Foreskin melanocyte (primary cell): ENCODE measurements at places on chromosomes 3 and 15.

GRCh38 chr3:194111336-194111735, 24.6 kb upstream of the HES1 start:
- no peak for DNase-seq

GRCh38 chr3:130661140-130661891, 85.3 kb downstream of the PIK3R4 start:
- no peak for DNase-seq

DNA sequence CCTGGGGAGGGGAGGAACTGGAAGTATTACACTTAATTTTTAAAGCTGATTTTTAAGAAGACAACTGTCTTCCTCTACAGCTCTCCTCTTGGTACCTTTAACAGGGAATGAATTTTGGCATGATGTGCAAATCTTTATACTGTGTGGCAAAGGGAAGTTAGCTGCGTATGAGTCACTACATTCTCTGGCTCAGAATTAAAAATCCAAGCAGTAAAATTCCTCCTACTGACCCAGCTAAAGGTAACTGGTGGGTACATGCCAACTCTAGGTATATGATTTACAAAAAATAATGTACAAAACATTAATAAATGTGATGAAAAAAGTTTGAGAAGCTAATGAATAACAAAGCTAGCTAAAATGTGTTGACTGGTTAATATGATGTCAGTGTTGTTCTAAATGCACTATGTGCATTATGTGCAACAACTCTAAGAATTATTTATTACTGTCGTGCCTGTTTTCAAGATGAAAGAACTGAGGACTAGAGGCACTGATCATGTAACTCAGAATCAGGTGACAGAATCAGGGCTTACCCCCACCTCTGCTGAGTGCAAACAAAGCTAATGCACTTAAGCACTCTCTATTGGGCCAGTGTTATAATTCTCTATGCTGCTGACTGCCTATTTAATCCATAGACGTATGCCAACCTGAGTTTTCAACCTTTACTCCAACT, 194.7 kb upstream of the CADPS start:
- DNase-seq, result no peak

DNA sequence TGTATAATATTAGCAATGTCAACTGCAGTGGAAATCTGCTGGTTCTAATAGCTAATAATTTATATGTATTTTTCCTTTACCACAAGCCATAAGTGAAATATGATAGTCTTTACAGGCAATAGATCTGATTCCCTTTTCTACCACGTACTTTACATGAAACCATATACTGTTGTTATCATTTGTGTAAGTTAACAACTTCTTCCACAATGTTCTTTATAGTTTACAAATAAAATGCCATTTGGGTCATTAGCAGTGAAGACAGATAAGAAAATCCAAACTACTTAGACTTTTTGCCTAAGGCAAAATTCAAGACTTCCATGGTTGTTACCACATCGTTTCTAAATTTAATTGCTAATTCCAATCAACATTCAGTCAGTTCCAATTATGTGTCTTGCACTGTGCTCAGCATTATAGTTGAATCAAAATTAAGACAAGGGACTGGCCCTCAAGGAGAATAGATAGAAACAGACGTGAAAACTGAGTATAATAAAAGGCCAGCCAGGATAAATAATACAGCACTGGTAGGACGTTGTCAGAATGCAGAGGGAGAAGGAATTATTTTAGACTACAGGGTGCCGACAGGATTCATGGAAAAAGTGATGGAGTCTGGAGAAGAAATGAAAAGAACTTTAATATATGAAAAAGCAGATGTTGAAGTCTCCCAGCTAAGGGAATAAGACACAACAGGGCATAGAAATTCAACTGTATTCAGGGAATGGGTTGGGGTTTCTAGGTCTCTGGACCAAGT, 249.8 kb downstream of the ALCAM start:
- DNase-seq, result no peak

DNA sequence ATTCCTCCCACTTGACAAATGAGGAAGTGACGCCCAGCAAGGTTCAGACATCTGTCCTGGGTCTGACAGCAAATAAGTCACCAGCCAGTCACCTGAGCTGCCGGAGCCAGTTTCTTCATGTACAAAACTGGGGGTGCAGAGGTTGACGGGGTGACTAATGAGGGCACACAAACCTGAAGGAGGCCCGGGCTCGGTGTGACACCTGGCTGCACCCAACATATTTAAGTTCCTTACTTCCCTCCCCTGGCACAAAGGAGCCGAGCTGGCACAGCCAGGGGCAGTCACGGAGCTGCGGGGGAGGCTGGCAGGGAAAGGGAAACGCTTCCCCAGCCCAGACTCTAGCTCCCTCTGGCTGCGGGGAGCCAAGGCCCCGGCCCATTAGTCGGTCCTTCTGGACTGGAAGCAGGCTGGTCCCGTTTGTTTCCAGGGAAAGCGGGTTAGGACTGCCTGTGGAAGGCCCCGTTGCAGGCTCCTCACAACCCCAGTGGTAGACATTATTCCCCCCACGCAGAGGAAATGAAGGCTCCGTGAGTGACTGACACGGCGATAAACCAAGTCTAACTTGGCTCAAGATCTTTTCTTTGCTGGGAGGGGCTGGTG, 2.3 kb downstream of the FBXL22 start:
- no peak for DNase-seq

DNA sequence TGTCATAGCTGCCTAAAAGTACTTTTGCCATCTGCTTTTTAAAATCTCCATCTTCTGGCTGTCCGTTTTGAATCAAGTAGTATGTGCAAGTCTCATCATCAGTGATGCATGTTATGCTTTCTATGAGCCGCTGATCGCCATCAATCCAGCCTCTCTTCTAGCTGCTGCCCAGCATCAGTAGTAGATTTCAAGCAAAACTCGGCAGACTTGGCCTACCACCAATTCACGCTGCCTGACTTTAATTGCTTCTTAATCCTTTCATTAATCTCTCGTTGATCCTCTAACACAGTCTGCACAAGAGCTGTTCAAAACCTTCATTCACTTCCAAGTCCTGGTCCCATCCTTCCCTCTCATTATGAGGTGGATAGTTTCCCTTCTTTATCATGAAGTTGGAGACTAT, 104.9 kb downstream of the NSUN3 start:
- no peak for DNase-seq

- no peak for DNase-seq
These were observed 69.9 kb downstream of the PTPRG start for GRCh38 chr3:61631108-61631769.

DNA sequence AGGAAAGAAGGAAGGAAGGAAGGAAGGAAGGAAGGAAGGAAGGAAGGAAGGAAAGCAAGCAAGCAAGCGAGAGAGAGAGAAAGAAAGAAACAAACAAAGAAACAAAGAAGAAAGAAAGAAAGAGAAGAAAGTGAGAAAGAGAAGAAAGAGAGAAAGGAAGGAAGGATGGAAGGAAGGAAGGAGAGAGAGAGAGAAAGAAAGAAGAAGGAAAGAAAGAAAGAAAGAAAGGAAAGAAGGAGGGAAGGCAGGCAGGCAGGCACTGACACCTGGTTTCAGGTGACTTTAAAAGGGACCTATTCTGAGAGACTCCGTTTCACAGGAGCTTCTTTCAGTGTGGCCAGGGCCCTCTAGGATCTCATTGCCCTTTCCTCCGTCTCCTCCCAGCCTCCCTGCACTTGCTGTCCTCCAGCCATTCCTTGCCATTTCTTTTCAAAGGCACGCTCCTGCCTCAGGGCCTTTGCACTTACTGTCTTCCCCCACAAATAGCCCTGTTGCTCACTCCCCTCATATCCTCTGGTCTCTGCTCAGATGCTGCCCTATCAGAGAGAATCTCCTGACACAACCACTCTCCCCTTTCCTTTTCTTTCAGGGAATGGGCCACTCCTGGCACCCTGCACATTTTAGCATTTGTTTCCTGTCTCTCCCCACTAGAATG, 31.5 kb downstream of the IL12A start:
- DNase-seq, result no peak

GRCh38 chr15:83837945-83838571, 184.1 kb downstream of the ADAMTSL3 start:
- DNase-seq, result no peak

- no peak for DNase-seq
These were observed 136.1 kb downstream of the APBA2 start for GRCh38 chr15:29021857-29022256.

GRCh38 chr15:74793135-74794028, 11.5 kb downstream of the CSK start:
- DNase-seq, result peak; percentile 76

GRCh38 chr3:187041362-187042307, 97.7 kb downstream of the RPL39L start:
- DNase-seq, result no peak

- DNase-seq, result no peak
These were observed 19.9 kb downstream of the TTC21A start for GRCh38 chr3:39127269-39127907.

- no peak for DNase-seq
These were observed 137.5 kb downstream of the MAGI1 start for GRCh38 chr3:65901226-65901625.

DNA sequence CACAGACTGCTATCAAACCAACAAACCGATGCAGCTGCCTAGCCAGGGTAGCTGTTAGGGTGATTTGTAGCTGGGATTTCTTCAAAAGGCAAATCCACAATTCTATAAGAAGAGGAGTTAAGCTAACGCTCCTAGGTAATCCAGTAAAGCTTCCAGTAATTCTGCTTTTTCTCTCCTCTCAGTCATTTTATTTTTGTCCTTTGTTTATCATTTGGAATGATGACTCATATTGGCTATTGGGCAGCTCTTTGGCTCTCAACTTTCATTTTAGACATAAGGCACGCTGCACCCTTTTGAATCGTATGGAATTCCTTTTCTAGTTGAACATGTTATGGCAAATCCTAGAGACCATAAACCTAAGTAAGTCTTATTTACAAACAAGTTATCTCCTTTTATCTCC, 53.2 kb upstream of the PPARG start:
- DNase-seq, result no peak

- DNase-seq, result no peak
These were observed 978 bp upstream of the CMC1 start for GRCh38 chr3:28240441-28240840.

GRCh38 chr15:34132881-34133280, 31.0 kb downstream of the PGBD4 start:
- DNase-seq, result no peak

- no peak for DNase-seq
These were observed 120.0 kb upstream of the TPM1 start for GRCh38 chr15:62922514-62922913.

DNA sequence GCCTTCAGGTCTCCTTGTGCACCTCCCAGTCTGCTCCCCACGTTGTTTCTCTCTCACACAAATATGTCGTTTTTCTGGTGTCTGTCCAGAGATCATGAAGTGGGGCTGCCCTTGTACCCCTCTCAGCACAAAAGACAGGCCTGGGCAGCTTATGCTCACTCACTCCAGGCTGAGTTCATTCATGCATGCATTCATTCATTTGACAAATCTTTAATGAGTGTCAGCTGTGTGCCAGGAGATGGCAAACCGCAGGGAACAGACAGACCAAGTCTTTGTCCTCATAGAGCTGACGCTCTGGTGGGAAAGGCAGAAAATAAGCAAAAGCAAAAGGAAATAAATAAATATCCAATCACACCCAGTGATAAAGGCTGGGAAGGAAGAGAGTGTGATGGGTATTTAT, 7.6 kb upstream of the TRH start:
- peak; percentile 96 for DNase-seq
